Astrocyte (in vitro differentiated cells and primary cell): ENCODE measurements at places on chromosomes 1 and 21.

DNA sequence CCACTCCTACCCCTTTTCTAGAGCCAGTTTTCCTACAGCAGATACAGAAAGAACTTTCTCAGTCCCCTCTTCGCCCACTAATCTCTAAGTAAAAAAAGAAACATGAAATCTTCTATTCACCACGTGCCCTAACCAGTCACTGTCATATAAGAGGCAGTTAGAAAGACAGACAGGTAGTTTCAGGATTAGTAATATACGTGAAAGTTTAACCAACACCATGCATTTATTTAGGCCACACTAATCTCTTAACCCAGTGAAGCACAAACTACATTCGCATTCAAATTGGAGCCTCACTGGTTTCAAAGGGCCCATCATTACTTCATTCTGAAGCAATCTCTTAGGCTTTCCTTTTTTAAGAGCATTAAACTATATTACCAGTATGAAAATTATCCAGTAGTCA, 10.1 kb downstream of the GPATCH2 start:
- no peak for DNase-seq

DNA sequence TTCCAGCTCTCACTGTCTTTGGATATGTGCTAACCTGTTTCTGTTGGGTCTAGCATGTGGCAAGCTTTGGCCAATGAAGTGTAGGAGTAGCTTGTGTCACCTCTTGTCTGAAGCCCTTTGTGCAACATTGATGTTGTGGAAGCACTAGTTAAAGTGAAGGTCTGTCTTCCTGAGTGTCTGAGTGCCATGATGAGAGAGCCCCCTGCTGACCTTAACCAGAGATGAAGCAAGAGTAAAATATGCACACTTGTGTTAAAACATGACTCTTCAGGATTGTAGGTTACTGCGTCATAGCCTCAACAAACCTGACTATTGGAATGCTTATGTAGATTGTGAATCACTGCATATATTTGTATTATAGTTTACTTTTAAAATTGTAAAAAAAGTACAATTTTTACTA, 103.7 kb downstream of the NCAM2 start:
- DNase-seq, result peak; percentile 71

GRCh38 chr21:24280596-24280995, 1326.7 kb downstream of the MRPL39 start:
- DNase-seq, result no peak

GRCh38 chr21:15446223-15446622, 283.6 kb upstream of the USP25 start:
- no peak for DNase-seq

DNA sequence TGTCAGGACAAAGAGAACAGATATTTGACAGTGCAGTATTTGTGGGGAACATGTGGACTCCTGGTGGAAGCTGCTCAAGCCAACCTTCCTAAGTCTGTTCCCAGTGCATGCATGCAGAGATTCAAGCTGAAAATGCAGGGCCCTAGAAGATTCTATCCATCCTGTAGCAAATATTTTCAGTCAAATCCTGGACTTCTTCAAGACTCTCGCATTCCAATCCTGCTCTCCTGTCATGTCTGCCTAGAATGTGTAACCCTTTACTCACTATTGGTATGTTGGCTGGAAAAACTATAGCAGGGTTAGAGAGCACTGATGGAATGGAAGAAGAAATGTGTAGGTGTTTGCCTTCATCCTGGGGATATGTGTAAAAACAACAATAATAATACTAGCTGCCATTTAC, 385.6 kb upstream of the PKN2 start:
- peak; percentile 20 for DNase-seq

DNA sequence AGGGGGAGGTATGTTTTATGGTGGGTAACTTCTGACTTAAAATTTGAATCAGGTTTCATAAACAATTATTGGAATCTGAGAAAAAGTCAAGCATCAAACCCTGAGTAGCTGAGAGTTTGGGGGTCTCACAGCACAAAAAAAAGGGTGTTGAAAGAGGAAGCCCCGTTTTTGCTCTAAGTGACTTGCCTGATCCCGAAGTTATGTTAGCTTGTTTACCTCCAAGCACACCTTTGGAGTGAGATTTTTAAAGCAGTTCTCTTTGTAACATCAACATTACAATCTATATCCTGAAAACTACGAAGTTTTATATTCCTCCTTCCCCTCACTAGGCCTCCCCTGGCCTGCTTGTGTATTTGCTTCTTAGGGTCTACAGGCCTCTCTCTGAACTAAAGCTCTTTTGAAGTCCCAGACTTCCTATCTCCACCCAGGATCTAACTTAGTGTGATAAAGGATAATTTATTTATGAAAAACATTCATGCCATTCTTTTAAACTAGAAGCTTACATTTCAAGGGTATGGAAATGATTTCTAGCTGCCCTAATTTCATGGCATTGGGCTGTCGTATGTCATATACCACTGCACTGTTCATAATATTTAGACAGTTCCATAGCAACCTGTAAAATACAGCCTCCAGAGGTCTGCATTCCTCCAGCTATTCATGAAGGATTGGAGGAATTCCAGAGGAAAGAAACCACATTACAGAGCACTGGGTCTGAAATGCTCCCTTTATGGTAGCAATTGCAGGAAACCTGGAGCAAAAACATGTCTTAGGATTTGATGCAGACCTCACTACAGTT, 36.1 kb upstream of the RGS1 start:
- DNase-seq, result peak; percentile 98

GRCh38 chr21:39088831-39089380, 94.3 kb downstream of the PSMG1 start:
- peak; percentile 69 for DNase-seq

DNA sequence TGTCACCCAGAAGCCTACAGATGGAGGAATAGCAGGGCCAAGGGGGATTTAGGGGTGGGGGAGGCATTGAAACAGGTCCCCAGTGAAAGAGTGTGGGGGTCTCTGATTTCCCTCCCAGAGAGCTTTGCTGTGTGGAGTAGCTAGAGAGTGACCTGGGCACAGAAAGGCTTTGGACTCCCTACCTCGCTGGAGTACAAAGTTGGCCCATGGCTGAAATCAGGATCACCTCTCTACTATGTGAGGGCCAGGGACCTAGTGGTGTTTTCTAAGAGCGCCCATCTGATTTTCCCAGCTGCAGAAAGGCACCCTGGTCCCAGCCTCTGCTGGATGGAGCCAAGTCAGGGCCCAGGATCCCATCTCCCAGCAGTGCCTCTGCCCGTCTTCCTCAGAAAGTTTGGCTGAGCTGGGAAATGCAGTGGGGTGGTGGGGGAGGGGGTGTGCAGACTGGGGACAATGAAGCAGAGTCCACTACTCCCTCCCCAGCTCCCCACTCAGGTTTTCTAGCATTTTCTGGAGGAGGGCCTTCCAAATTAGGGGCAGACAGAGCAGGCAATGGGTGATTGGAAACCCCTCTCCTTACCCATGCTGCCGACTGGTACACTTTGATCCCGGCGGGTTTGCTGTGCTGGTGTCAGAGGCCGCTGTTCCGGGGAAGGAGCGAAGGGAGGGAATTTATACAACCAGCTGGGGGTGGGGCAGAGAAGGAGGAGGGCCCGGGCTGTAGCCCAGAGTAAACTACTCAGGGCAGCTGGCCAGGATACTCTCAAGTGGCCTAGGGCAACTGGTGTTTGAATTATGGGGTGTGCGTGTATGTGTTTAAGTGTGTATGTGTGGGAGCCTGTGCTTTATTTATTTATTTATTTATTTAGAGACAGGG, at the start of gene SELENBP1:
SELENBP1 (minus strand) TSS at position 648 of the 877 bp plus-strand sequence; CDS start at position 584, 64 bp downstream.
- peak; percentile 31 for DNase-seq

GRCh38 chr1:155208541-155209311, at the start of gene MTX1:
Gene MTX1 (plus strand): TSS chr1:155208695. CDS start chr1:155208805, 110 bp downstream.
- peak; percentile 61 for DNase-seq

- no peak for DNase-seq
These were observed 5.1 kb downstream of the CR1 start for GRCh38 chr1:207501071-207501470.

DNA sequence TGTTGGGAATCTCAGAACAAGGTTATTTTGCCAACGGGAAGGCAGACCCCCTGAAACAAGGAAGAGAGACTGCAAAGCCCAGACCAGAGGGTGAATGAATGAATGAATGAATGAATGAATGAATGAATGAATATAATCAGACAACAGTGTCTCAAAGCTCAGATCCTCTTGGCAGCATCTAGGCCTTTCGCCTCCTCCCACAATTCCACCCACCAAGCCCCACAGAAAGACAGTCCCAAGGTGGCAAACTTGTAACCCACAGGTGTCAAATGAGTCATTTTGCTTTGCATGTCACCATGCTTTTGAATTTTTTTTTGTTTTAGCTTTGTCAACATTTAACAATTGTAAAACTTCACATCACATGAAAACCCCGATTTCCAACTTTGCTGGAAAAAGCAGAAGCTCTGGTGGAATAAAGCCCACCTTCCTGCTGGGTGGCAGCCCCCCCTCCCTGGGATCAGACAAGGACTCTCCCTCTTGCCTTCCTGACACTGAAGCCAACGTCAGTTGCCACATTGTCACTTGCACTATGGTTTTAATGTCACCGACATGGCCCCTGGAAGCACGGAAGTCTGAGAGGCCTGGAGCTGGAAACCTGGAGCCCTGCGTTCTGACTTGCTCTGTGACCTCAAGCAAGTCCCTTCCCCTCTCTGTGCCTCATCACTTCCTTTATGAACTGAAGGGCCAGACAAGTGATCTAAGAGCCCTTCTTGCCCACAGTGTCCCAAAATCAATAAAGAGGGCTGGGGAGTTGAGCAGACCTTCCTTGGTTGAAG, 134.6 kb upstream of the RUNX3 start:
- DNase-seq, result no peak

DNA sequence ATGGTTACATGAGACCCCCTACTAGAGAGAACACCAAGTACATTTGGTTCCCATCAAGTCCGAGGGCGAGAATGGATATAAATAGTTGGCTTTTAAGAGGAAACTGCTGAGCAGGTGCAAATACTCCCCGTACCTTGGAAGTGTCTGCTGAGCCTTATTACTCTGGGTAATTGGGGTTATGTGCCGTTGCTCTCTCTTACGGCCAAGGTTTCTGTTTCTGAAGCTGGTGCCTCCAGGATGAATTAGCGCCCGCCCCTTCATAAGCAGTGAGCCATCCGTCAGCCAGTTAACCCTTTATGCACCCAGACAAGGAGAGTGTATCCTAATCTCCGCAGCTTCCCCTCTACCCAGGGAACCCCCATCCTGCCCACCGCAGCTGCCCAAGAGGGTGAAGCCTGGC, 90.4 kb upstream of the AJAP1 start:
- DNase-seq, result no peak

- DNase-seq, result peak; percentile 52
These were observed 45.2 kb upstream of the DPT start for GRCh38 chr1:168774241-168774640.

GRCh38 chr1:204072931-204073836, at the start of gene SOX13:
Gene SOX13 (plus strand): TSS chr1:204073115. CDS start chr1:204112916, 39,801 bp downstream.
- peak; percentile 82 for DNase-seq

DNA sequence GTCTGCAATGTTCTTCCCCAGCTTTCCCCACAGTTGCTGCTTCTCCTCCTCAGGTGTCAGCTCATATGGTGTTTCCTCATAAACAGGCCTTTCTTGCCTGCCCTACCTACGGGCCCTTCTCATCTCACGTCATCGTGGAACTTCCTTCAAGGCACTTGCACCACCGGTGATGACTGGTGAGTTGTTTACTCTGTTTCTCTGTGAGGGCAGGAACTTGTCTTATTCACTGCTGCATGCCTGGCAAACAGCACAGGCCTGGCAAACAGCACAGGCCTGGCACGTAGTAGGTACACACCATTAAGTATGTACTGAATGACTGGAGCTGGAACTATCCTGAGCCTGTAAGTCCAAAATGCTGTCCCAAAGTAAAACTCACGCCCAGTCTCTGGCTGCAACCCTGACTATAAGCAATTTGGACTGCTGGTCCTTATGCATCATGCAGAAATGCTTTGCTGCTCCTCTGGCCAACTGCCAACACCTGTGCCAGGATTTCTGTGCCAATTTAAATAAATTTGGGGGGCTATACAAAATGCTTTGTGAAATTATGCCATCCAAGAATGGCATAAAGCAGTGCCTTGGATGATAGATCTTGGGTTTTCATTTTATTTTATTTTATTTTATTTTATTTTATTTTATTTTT, 25.7 kb downstream of the STK40 start:
- no peak for DNase-seq

- no peak for DNase-seq
These were observed 38.6 kb upstream of the ABCD3 start for GRCh38 chr1:94379615-94380014.

DNA sequence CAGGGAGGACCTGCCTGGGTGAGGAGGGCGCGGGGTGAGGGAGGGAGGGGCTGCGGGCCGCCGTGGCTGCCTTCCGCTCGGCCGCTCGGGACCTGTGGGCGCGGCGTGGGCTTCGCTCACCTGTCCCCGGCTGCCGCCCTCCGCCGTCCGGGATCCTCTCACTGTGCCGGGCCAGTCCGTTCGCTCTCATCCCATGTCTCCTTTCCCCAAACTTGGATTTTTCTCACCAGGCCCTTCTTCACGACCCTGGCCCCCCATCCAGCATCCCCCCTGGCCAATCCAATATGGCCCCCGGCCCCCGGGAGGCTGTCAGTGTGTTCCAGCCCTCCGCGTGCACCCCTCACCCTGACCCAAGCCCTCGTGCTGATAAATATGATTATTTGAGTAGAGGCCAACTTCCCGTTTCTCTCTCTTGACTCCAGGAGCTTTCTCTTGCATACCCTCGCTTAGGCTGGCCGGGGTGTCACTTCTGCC, 362 bp downstream of the ZBTB48 start:
- DNase-seq, result no peak

DNA sequence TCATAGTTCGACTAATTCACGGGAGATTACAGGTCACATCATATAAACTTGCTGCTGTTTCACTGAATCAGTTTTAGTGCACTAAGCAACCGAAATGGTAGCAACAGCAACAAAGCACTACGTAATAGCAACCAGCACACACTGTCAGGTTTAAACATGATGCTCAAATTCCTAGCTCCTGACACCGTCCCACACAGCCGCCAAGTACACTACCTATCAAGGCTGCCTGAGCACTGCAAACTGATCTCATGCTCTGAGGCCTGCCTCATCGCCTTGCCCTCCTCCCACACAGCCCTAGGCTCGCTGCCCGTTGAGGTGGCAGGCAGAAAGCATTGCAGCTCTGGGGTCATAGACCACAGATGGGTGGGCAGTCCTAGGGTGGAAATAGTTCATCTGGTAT, 12.4 kb downstream of the LAMC2 start:
- peak; percentile 99 for DNase-seq

- no peak for DNase-seq
These were observed 26.7 kb upstream of the NGF start for GRCh38 chr1:115364780-115365155.

DNA sequence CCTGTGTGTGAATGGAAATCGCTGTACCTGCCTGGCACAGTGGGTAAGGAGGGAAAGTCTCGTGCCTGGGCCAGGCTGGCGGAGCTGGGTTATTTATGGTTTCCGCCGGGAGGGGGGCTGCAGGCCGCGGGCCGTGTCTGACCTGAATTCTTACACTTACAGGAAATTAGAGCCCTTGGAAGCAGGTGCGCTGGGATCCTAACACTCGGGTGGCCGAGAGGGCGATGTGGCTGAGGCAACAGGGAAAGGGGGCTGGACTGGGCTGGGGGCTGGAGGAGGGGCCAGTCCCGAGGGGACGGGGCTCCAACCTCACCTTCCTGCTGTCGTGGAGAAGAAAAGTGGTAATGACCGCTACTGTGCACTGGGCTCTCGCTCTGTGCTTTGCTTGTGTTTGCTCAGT, 109.4 kb upstream of the WNT4 start:
- no peak for DNase-seq

- DNase-seq, result no peak
These were observed 10.1 kb upstream of the USP1 start for GRCh38 chr1:62426794-62427193.

- DNase-seq, result no peak
These were observed 66.0 kb downstream of the PLEKHA6 start for GRCh38 chr1:204293605-204294337.

- DNase-seq, result no peak
These were observed 301.7 kb upstream of the LYPLAL1 start for GRCh38 chr1:218872026-218872425.
